ENCODE measurements at places on chromosomes 12 and 14.
A peak's percentile ranks its signal among the peaks of the same experiment; 100 is the strongest.

- peak; percentile 43 for DNase-seq
Measured at GRCh38 chr14:24481622-24482324, 26.3 kb downstream of the CMA1 start.

- DNase-seq, result no peak
Measured at GRCh38 chr14:106883218-106883692, 1356.9 kb downstream of the TMEM121 start.

DNA sequence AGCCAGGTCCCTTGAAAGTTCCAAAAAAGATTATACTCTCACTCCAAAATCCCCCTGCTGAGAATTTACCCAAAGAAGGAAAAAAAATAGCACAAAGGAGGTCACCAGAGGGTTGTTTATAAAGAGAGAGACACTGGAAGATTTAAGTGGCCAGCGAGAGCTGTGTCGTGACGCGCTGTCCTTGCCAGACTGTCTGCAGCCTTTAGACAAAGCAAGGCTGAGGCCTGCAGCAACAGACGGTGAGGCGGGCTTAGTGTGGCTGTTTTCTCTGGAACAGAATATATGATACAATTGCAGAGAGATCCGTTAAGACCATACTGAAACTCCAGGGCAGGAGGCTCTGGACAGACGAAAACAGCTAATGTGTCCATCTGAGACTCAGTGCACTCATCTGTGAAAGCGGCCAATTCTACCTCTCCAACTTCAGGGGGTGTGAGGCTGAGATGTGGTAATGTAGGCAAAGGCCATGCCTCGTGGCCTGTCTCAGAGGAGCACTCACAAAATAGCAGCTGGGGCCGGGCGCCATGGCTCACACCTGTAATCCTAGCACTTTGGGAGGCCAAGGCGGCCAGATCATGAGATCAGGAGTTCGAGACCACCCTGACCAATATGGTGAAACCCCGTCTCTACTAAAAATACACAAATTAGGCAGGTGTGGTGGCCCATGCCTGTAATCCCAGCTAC lies 36.2 kb downstream of the ANAPC7 start:
- DNase-seq, result no peak

GRCh38 chr12:57549909-57550640 lies at the start of gene KIF5A:
TSS of gene KIF5A (plus strand) at chr12:57550044. CDS start at chr12:57550272, 228 bp downstream.
- no peak for DNase-seq

DNA sequence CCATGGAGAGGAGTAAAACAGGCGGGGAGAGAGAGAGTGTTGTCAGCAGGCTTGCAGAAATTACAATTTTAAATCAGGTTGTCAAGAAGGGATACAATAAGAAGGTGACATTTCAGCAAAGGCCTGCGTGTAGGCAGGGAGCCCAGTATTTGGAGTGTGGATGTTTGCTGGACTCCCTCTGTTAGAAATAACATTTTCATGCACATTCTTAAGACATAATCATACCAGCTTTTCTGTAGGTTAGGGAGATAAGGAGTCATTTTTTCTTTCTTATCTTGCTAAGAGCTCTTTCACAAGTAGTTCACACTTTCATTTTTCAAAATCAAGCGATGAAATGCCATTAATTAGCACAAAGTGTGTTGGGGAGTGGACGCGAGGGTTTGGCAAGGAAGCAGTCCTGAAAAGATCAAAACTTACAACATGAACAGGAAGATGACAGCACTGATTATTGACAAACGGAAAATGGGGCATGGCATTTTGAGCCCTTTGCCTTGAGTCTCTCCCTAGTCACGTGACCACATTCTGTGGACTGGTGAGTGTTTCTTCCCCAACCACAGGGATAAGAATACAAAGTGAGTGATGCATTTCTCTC lies 160.2 kb downstream of the DAD1 start:
- no peak for DNase-seq

DNA sequence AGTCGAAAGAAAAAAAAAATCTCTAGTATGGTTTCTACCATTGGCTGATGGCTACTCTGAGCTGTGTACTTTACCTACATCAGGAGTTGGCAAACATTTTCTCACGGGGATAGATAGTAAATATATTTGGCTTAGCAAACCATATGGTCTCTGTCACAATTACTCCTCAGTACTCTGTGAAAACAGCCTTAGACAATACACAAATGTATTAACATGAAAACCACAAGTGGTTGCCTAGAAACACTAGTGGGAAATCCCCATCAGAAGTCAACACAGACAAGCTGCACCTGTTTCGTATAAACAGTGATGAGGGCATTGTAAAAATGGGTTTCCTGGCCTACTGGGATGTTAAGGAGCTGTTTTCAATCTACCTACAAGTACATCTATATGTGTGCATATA lies 84.6 kb upstream of the NAV3 start:
- no peak for DNase-seq

DNA sequence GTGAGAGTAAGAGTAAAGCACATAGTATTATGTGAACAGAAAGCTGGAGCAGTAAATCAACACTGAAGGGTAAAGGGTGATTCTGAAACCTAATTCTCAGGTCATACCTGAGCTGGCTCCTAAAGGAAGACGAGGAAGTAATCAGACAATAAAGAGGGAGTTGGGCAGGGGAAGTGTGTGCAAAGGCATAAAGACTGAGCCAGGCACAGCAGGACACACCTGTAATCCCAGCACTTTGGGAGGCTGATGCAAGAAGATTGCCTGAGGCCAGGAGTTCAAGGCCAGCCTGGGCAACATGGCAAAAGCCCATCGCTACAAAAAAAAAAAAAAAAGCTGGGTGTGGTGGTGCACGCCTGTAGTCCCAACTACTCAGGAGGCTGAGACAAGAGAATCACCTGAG lies 9.6 kb downstream of the ARF3 start:
- DNase-seq, result no peak

- no peak for DNase-seq
Measured at GRCh38 chr12:117875744-117876435, 92.9 kb downstream of the KSR2 start.

DNA sequence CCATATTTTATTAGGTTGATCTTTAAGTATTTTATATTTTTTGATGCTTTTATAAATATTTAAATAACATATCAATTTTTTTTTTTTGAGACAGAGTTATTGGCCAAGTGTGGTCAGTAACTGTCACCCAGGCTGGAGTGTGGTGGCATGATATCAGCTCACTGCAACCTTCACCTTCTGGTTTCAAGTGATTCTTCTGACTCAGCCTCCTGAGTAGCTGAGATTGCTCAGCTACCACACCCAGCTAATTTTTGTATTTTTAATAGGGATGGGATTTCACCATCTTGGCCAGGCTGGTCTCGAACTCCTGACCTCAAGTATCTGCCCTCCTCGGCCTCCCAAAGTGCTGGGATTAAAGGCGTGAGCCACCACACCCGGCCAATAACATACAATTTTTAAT lies 71.1 kb downstream of the FUT8 start:
- no peak for DNase-seq

DNA sequence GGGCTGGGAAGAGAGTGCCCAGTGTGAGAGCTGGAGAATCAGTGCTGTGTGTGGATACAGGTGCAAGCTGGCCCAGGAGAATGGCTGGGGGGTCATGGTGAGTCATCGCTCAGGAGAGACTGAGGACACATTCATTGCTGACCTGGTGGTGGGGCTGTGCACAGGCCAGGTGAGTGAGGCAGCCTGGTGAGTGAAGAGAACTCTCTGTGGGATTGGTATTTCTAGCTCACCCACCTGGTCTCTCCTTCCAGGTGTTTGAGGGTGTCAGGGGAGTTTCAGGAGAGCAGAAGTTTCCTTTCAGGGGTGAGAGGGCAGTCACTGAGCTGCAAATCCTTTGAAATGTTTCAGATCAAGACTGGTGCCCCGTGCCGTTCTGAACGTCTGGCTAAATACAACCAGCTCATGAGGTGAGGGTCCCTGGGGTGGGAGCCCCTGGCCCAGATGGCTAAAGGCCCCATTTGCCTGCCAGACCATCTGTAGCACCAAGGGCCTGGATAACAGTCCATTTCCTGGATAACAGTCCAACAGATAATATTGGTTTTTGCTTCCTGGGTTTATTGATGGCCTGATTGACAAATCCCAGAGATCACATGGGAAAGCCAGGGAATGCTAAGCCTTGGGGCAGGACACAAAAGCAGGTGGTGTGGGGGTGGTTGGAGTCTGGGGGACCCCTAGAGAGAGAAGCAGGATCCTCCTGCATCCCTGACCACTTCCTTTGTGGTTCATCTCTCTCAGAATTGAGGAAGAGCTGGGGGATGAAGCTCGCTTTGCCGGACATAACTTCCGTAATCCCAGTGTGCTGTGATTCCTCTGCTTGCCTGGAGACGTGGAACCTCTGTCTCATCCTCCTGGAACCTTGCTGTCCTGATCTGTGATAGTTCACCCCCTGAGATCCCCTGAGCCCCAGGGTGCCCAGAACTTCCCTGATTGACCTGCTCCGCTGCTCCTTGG lies 5.5 kb upstream of the ATN1 start:
- no peak for DNase-seq

DNA sequence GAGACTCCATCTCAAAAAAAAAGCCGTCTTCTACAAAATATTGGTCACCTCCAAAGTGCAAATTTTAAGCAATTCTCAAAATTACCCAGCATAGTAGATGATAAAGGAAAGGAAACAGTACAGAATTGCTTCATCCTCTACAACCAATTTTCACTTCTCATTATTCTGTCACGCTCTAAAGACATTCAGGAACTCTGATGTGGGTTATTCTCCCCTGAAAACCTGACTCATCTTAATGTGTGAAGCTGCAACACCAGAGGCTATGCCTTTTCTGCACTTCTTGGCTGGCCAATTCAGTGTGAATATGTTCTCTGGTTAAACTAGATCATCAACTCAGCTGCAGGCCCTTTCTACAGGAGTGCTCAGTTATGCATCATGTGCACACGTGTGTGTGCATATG lies 11.0 kb downstream of the PTGER2 start:
- peak; percentile 60 for DNase-seq

- DNase-seq, result no peak
Measured at GRCh38 chr12:31019561-31019960, 54.1 kb upstream of the DDX11 start.

- no peak for DNase-seq
Measured at GRCh38 chr12:98173773-98174427, 341.5 kb upstream of the TMPO start.

DNA sequence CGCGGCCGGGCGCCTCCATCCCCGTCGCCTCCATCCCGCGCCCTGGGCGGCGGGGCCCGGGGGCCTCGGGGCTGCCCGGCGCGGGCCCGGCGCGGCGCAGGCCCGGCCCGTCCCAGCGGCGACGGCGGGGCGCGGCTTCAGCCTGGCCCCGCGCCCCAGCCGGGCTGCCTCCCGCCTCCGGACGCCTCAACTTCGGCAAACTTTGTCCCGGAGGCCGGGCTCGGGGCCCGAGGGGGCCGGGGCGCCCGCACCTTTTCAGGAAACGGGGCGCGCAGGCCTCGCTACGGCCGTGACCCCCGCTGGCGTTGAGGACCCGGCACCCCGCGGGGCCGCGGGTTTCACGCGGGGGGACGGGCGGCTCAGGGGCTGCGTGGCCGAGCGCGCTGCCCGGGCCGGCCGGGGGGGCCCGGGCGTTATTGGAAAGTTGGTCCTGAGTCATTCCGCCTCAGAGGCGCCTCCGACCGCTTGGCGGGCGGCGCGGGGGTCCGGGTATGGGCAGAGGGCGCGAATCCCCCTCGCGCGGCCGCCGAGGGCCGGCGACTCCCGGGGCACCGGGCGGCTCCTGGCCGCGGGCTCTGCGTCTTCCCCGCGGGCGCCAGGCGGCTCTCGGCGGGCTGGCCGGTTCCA lies 575 bp downstream of the TRAF3 start:
- DNase-seq, result no peak

- DNase-seq, result no peak
Measured at GRCh38 chr12:66739266-66739665, 60.4 kb upstream of the GRIP1 start.

- no peak for DNase-seq
Measured at GRCh38 chr12:109053382-109054123, 1.2 kb downstream of the USP30 start.

- DNase-seq, result no peak
Measured at GRCh38 chr12:53749986-53750811, 1.6 kb downstream of the CISTR start.

GRCh38 chr14:105616802-105617192 lies 90.4 kb downstream of the TMEM121 start:
- DNase-seq, result no peak

Measured in HCEC 1CT (cell line).